ENCODE measurements at places on chromosomes 1 and 21.

DNA sequence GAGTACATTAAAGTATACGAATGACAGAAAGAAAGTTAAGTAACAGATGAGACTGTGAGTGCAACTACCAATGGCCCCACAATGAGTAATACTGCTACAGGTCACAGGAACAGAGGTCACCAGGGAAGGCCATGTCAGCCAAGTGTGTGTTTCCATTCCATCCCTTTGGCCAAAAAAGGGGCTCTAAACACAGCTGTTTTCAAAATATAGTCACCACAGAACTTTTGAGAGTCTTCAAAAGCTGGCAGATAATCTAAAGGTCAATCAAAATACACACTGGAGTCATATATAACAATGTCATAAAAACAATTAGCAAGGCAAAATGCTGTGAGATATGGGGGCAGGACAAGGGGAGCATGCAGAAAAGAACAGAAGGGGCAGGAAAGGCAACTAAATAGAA, 10.2 kb downstream of the USP24 start:
- peak; percentile 54 for DNase-seq

- DNase-seq: no peak
These were observed 136.2 kb upstream of the DMRTA2 start for GRCh38 chr1:50559421-50559820.

- no peak for DNase-seq
These were observed 38.9 kb upstream of the MAP10 start for GRCh38 chr1:232766241-232766890.

GRCh38 chr1:201505503-201505890, 1.4 kb downstream of the CSRP1 start:
- no peak for DNase-seq

DNA sequence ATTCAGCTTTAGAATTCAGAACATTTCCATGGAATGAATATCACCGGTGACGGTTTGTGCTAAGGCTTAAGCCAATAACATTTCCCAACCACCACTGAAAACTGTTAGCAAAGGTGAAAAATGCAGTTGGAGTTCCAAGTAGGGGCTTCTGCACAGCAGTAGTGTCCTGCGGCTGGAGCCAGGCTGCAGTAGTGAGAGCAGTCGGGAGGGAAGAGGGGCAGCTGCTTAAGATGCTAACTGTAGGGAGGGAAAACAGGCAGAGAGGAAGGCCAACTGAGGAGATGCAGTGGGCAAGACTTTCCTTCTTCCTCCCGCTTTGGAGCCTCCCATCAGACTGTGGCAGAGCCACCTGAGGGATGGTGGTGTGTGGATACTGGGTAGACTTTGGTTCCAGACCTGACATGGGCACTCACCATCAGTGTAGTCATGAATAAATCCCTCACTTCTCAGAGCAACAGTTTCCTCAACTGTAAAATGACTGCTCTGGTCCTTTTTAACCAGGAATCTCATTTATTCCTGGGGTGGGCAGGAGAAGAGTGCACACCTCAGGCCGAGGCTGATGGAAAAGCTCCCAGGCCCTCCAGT, 3.2 kb downstream of the F3 start:
- no peak for DNase-seq

DNA sequence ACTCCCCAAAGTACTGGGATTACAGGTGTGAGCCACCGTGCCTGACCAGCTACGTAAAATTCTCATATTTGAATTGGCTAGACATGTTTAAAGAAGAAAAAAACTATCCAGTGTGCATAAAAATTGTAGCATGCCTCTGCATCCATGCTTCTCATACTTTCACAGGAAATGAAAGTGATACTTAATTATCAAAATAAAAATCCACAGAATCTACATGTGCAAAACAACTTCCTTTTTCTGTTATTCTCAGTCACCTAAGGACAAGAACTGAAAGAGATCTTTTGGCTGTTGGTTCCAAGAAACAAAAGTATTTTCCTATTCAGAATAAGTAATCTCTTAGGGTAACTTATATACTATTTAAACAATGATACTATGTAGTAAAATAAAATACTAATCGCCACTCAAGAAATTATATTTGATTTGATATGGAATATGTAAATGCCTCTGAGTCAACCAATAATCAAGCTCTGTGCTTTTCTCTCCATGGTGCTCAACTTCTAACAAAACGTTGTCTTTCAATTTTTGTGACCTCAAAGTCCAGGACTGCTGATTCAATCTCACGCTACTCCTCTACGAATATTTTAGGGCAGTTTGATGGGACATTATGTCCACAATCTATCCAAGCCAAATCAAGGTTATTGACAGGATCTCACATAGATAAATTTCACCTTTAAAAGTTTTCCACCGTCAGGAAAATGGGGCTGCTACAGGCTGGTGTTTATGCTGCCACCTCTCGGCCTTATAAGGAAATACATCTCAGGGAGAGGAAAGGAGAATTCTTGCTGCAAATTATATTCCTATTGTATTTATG, 102.7 kb downstream of the ZNF281 start:
- DNase-seq: peak; percentile 54

DNA sequence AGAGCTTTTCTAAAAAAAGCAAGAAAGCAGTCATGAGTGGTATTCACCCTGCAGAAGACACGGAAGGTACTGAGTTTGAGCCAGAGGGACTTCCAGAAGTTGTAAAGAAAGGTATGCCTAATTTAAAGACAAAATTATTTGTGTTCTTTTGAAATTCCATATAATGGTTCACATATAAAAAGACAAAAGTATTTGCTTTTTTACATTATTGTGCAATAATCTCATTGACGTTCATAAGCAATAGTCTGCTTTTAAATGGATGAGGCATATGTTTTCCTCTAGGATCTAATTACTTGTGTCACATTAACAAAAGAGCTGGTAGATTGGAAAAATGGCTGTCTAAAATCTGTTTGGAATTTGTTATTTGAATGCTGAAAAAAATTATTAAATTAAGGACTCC, 54.3 kb downstream of the CENPF start:
- no peak for DNase-seq

DNA sequence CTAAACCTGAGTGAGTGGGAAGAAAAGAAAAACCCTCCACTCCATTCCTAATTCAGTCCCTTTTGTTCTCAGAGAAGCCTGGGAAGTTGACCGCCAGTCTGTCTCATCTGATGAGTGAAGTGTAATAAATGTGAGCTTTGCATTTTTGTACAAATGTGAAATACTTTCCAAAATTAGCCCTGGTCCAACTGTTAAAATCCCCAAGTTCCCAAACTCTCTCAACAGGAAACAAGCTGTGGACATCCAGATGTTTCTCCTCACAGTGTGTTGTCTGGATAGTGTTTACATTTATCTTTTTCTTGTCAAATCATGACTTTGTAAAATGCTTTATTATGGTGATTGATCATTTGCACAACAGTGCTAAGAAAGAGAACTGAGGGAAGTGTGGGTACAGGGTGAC, 145.1 kb downstream of the TM2D1 start:
- no peak for DNase-seq

DNA sequence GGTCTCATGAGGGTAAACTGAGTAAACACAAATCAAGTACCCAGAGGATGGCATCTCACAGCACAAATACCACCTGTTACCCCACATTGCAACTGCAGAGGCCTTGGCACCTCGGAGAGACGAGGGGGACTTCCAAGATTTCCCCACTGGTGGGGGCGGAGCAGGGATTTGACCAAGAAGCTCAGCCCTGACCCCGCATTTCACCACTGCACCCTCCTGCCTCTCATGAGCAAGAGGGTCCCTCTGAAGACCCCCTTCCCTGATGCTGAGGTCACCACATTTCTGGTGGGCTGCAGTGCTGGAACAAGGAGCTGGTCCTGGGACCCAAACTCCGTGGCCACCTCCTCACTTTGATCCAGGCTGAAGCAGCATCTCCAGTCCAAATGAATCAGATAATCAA, 342.4 kb downstream of the NPHP4 start:
- peak; percentile 2 for DNase-seq

DNA sequence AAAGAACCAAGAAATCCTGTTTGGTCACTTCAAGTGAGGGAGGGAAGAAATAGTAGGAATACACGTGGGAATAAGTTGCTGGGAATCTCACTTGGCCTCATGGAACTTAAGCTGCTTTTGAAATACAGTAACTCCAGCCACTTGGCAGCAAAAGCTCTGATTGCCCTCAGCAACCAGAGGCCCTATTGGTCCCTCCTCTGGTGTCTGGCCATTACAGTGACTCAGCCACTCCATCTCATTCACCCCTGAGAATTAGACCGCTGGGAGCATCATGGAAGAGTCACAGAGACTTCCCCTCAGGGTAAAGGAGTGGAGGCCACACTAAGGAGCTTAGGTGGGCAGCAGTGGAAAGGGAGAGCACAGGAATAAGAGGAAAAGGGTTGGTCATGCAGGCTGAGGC, 99.6 kb downstream of the ELAVL4 start:
- DNase-seq: no peak

DNA sequence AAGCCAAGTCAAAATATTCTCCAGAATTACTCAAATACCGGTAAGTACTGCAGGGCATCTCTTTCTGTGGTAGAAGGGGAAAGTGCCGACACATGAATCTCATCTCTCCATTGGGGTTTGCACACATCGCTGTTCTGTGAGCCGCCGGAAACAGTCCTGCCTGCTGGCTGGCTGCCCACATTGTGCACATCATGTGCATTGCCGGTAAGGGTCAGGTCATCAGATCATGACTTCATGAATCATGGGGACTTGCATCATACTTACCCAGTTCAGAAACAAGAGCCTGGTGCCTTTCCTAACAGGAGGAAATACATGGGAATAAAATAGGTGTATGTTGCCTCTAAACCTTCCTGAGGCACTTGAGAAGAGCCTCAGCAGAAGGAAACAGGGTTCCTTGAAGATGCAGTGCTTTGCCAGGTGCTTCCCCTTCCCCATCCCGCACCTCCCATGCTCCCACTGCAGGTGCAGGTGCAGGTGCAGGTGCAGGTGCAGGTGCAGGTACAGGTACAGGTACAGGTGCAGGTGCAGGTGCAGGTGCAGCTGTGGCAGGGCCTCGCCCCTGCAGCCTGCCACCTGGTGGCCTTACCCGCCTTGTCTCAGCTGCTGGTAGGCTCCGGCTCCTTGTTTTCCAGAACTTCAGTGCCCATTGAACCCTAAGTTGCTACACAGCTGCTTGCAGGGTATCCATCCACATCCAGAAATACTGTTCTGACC, 26.5 kb downstream of the GPR137B start:
- DNase-seq: no peak

DNA sequence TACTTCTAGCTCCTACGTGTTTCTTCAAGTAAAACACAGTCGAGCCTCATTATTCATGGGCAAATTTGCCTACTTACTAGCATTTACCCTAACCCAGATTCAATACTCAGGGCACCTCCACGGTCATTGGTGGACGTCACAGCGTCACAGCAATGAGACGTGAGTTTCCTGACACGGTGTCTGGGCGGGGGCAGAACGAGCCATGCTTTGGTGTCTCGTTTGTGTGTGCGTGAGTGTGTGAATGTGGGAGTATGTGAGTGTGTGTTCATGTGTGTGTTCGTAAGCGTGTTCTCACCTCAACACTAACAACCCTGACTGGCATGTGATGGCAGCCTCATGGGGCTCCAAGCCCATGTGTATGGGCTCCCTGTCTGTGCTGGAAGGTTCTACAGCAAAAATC, 17.5 kb upstream of the COL18A1 start:
- DNase-seq: no peak

DNA sequence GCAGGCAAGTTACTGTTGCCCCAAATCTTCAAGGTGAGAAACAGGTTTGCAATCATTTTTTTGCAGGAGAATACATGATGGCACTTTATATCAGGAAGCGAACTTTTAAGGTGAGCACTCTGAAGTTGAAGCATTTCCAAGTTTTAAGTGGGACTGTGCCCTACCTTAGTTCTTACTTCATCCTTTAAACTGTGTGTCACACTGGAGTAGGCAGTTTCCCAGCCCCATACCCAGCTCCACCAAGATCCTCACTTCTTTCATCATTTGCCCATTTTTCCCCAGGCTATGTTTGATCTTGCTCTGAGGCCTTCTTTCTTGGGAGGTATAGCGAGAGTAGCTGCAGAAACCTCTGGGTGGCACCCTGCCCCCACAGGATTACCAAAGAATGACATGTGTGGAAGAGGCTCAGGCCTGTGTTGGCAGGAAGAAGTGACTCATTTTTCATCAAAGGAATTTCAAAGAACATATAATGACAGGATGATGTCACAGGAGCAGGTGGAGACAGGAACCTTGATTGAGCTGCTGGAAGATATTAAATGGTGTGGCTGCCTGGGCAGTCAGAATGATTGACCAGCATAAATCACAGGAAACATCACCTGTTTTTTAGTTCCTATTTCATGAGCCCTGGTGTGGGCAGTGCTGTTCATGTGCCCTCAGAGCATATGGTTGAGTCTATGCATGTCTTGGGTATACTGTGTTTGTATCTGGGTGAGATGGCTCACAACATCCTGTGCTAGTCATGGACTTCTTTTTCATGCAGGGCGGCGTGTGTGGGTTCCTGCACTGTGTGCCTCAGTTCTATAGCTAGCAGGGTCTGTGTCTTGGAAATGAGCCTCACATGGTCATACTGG, 20.8 kb upstream of the MACF1 start:
- DNase-seq: no peak

DNA sequence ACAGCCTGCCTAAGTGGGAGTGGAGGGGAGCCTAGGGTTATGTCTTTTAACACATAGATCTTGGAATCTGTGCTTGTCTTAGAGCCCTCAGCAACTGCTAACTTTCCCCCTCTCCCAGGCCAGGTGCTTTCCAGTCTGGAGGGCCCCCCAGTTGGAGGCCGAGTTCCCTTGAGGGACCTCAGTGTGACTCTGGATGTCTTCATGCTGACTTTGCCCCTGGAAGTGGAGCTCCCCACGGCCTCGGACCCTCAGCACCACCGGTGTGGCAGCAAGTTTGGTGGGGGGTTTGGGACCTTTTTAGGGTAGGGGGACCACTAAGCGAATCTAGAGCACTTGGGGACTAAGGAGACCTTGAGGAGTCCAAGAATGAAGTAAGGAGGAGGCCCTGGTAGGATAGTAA, 22.9 kb downstream of the HYI start:
- no peak for DNase-seq

GRCh38 chr1:60283690-60284089, 210.1 kb upstream of the C1orf87 start:
- DNase-seq: no peak

GRCh38 chr21:35170818-35171217, 121.7 kb upstream of the RUNX1 start:
- DNase-seq: no peak

- DNase-seq: no peak
These were observed 77.5 kb downstream of the OMA1 start for GRCh38 chr1:58469016-58469415.

GRCh38 chr21:45255381-45256020, 32.2 kb downstream of the POFUT2 start:
- DNase-seq: no peak

GRCh38 chr1:46493316-46494032, 3.8 kb downstream of the DMBX1 start:
- no peak for DNase-seq

DNA sequence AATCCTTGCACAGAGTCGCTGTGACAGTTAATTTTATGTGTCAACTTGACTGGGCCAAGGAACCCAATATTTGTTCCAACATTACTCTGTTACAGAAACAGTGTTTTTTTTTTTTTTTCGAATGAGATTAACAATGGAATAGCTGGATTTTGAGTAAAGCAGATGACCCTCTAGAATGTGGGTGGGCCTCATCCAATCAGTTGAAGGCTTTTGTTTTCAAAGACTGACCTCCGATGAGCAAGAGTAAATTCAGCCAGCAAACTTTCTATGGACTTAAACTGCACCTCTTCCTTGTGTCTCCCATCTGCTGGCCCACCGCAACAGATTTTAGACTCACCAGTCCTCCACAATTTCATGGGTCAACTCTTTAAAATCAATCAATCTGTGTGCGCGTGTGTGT, 17.0 kb downstream of the CRYZ start:
- no peak for DNase-seq

All from GM13976 (cell line).